NCI-H226 (cell line): ENCODE measurements at places on chromosomes 11 and 22.

DNA sequence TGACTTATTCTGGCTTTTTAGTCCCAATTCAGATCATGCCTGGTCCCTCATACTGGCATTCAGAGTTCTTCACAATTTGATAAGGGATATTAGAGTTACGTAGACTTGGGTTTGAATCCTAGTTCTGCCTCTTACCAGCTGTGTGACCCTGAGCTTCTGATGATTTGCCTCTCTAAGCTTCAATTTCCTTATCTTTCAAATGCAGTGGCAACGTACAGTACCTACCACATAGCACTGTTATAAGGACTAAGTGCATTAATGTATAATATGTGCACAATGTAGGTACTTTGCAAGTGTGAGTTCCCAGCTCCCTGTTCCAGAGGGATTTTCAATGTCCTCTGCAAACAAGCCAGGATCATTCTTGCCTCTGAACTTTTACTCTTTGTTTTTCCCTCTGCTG lies 7.3 kb downstream of the RHOG start:
- no peak for DNase-seq

GRCh38 chr11:2768471-2769408 lies 68.9 kb upstream of the KCNQ1OT1 start:
- peak; percentile 18 for DNase-seq

DNA sequence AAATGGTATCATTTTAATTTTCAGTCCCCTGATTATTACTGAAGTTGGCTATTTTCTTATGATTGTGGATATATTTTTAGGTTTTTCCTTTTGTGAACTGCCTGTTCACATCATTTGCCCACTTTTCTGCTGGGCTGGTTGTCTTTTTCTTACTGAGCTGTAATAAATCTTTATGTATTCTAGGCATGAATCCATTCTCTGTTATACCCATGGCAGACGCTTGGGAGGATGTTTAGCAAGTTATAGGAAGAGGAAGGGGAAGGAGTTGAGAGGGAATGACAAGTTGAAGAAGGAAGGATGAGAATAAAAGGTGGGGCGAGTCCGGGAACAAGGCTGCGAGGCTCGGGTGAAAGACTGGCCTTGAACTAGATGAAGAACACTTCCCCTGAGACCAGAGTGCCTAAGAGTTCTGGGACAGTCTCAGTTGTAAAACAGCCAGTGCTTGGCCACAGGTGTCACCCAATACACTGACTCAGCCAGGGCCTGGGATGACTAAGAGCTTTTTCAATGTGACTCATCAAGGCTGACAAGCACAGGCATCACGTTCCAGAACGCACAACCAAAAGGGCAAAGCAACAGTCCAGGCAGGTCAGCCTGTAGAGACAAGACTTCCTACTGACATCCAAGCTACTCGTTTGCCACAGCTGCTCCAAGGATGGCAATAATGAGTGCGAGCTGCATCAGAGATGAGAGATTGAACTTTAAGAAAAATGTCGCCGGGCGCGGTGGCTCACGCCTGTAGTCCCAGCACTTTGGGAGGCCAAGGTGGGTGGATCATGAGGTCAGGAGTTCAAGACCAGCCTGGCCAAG lies 35.2 kb downstream of the LRFN4 start:
- peak; percentile 77 for DNase-seq

DNA sequence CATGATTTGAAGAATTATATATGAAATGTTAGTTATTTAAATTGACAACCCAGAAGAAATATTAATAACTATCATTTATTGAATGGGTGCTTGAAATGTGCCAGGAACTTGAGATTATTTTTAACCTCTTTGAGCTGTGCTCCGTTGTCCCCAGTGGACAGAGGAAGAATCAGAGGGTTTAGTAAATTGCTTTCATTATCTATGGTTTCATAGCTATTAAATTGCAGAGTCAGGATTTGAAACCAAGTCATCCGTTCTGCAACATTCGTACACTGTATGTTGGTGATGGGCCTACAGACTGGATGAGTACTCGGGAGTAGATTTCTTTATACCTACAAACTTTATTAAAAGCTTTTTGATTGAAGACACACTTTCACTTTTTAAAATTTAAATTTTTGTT lies 4.9 kb downstream of the HSD17B12 start:
- no peak for DNase-seq

DNA sequence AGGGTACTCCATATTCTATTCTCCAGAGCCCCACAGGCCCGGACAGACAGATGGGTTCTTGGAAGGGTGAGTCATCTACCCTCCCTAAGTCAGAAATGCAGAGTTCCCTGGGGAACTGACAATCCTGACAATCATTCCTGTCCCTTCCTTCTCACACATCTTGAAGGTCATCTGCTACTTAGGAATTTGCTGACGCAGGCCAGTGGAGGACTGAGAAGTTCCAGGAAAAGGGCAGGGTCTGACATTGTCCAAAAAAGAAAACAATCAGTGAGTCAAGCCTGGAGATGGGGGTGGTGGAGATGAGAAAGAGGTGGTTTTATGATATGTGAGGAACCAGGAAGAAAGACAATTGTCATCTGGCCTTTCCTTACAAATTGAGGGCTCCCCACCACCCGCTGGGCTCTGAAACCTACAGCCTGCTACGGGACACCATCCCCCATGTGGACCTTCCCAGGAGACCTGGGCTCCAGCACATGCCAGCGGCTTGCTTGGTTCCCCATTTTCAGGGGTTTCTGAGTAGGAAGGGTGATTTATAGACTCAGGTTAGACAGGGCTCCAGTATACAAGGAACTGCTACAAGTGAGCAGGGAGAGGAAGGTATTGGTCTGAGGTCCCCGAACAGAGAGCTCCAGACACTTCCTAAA lies 12.9 kb downstream of the CD59 start:
- peak; percentile 83 for DNase-seq

DNA sequence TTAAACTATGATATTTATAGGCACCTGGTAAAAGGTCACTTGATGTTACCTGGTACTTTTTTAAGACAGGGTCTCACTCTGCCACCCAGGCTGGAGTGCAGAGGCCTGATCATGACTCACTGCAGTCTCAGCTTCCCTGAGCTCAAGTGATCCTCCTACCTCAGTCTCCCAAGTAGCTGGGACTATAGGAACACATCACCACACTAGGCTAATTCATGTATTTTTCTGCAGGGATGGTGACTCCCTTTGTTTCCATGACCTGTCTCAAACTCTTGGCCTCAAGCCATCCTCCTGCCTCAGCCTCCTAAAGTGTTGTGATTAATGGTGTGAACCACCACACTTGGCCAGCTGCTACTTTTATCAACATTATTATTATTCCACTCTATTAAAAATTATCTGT lies 47.6 kb downstream of the OR4C45 start:
- no peak for DNase-seq

DNA sequence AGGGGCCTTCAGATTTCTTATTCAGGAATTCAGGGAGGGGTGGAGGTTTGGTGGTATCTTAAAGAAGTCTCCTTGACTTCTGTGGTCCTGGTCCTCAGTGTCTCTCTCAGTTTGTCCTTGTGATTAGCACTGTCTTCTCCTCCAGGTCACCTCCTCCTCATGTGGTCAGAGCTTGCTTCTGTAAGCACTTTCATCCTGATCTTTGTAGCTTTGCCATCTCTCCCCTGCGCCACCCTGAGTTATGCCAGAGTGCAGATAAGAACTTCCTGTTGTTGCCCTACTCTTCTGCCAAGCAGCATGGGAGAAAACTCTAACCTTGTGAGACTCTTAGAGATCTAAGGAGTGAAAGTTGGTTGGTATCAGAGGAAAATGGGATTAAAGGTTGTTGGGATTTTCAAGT lies 30.9 kb downstream of the MICAL2 start:
- DNase-seq, result peak; percentile 50

DNA sequence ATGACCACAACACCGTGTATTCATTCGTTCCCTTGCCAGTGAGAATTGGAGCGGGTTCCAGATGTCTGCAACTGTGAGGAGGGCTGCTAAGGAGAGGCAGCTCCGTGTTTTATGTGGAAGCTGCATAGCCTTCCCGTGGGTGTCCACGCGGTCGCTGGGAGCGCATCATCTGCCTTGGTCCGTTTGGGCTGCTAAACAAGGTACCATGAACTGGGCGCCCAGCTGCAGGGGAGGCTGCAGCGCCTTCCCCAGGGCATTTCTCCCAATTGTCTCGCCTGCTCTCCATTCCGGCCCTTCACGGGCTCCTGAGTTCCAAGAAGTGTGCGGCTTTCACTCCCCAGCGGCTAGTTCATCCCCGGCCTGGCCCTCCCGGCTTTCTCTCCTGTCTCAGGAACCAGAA lies 1446.4 kb downstream of the TBC1D22A start:
- DNase-seq, result no peak

DNA sequence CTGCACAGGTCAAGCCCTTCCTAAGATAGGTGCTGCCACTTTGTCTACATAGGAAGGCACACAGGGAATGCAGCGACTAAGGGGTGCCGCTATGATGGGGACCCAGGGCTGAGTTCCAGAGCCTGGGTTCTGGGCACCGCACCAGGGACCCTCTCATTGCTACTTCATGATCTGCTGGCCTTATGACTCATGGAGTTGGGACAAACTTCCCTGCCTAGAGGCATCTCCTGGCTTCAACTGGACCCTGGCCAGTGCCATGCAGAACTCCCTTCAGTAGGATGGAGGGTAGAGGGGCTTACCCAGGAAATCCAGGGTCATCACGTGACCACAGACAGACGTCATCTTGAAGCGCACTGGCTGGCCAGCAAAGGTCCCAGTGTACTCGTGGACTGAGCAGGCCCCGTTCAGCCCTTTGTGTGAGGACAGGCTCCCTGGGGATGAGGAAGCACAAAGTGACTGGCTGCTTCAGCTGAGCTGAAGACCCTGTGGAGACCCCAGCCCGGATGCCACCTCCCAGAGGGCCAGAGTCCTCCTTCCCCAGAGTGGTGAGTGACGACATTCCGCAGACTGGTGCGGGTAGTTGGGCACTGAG lies 8.4 kb downstream of the TOP3B start:
- DNase-seq, result no peak

DNA sequence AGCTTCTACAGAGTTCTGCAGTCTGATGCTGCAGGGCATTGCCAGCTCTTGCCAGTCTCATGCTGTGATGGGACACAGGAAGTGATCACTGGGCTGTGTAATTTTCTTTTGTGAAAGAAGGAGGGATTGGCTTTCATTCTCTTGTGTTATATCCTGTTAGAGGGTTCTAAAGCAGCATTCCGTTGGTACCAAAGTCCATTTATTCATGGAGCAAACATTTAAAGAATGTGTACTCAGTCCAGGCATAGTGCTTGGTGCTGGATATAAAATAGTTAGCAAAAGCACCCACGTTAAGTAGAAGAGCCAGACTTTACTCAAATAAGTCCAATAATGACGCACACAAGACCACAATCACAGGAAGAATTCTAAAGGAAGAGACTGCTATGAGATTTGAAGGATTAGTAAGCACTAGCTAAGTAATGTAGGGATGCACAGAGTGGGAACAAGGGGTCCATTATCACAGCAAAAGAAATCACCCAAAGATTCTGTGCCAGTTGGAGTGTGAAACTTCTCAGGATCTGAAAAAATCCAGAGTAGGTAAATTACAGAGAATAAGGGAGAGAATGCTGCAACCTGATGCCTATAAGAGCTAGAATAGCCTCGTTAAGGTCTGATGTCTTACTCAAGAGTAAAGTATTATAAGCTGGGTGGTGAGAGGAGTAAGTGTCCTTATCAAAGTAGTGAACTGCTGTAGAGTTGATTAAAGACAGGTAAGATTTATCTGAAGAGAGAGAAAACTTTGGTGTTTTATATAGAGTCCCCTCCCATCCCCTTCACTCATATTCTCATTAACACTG lies 728.3 kb downstream of the METTL15 start:
- peak; percentile 98 for DNase-seq

DNA sequence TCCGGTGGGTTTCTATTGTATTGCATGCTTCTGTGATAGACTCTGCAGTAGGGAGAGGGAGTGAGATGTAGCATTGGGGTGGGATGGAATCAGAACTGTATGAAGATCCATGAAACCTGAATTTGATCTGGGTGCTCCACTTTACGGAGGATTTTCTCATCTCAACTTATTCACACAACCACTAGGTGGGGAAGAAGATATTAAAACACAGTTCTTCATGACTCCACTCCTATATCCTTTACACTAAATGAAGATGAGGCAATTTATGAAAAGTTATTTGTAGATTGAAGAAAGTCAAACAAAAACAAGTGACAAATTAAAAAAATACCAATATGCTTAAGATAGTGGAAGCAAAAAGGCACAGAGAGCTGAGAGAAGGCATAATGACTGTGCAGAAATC lies 92.6 kb upstream of the PDGFD start:
- no peak for DNase-seq

GRCh38 chr22:41526830-41527799 lies 17.2 kb downstream of the POLR3H start:
- DNase-seq, result no peak

GRCh38 chr11:57353852-57354251 lies 15.7 kb downstream of the P2RX3 start:
- DNase-seq, result no peak

- no peak for DNase-seq
Observed at GRCh38 chr11:63737718-63738117, 30.9 kb downstream of the ZFTA start.

DNA sequence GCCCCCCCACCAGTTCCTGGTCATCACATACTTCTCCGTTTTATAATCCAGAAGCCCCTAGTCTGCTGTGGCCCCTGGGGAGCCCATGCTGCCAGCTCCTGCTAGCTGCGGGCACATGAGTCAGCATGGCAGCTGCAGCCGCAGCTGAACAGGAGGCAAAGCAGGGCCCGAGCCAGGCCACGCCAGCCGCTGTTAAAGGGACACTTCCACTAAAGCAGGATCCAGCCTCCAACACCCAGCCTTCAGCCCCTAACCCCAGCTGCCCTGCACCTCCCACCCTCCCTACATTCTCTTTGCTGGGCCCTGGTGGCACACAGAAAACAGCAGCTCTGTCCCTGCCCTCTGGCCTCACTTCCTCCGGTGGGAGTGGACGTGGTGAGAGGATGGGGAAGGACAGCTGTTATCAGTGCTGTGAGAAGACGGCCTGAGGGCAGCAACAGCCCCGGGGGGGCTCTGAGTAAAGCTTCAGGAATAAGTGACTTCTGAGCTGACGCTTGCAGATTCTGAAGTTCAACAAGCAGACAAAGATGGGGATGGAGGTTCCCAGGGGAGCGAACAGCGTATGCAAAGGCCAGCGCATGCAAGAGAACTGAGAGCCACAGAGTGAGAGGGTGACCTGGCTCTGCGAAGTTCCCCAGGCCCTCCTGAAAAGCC lies 688 bp upstream of the LRRC74B start:
- peak; percentile 61 for DNase-seq

DNA sequence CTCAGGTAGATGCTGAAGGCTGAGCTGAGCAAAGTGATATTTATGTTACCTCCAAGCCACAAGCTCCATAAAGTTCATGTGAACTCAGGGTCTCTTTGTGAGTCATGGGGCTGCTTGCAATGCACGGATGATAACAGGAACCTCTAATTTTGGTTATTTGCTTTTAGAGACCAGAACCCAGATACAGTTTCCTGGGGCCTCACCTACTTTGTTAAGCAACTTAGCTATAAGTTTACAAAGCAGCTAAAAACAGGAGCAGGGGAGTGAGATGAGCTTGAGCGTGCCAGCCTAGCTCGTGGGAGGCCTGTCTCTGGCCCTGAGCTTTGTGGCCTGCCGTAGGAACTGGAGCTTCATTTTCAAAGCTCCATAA lies 29.2 kb downstream of the SREBF2 start:
- DNase-seq, result no peak
